ENCODE measurements at places on chromosomes 4 and X.

GRCh38 chr4:163077680-163078079 is 89.0 kb downstream of the NAF1 start:
- DNase-seq = no peak

DNA sequence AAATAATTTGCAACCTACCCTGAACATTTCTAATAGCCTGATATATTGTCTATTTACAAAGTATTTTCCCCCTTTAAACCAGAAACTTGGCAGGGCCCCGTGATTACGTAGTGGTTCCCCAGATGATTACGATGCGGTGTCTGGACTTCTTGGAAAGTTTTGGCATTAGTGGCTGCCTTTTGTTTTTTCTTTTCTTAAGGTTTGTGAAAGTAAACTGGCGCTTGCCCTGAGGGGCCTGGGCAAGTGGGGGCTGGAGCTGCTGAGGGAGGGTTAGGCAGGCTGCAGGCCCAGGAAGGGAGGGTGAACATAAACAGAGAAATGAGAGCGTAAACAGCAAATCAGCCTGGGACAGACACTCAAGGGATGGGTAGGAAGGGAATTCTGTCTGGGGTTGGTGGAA is 123.6 kb upstream of the MSX1 start:
- DNase-seq = no peak

DNA sequence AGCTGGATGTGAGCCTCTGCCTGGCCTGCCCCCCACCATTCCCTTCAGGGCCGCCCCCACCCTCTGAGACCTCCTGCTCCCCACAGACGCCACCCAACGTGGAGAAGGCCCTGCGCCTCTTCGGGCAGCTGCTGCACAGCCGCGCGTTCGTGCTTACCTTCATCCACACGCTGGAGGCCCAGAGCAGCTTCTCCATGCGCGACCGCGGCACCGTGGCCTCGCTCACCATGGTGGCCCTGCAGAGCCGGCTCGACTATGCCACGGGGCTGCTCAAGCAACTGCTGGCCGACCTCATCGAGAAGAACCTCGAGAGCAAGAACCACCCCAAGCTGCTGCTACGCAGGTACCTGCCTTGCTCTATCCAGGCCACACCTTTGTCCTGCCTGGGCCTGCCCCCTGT is 10.1 kb downstream of the PLXNA3 start:
- no peak for DNase-seq

GRCh38 chr4:66178906-66179305 is 508.6 kb upstream of the EPHA5 start:
- no peak for DNase-seq

GRCh38 chrX:54320067-54320466 is 37.8 kb downstream of the WNK3 start:
- DNase-seq = no peak

DNA sequence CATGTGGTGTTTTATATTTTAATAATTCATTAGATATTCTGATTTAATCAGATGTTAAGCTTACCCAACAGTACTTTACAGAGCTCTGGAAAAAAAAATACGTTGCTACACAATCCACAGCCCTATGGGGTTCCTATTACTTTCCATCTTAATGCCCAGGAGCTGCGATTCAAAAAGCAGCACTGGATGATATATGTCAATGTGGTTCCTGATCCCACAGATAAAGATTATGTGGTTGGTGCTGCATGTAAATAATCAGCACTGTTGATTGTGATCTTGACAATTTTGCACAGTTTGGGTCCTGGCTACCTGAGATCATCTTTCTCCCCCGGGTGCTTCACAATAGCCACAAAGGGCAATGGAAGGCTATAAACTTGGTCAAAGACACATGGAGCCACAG is 72.7 kb upstream of the DCLK2 start:
- DNase-seq = no peak

DNA sequence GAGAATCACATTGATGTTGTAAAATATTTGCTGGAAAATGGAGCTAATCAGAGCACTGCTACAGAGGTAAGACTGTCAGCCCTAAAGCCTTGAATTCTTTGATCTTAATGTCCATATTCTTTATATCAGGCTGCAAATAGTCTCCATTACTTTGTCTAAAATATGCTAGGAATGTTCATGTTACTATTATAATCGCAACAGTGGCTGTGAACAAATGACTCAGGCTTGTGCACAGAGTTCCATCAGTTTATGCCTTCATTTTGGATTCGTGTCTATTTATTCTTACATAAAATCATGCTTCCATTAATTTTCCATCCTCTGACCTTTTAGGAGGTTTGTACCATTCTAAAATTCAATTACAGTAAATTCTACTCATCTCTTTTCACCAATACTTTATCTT is 182.7 kb downstream of the ANK2 start:
- DNase-seq = no peak

GRCh38 chrX:7447801-7448499 is 300.0 kb upstream of the PUDP start:
- no peak for DNase-seq

DNA sequence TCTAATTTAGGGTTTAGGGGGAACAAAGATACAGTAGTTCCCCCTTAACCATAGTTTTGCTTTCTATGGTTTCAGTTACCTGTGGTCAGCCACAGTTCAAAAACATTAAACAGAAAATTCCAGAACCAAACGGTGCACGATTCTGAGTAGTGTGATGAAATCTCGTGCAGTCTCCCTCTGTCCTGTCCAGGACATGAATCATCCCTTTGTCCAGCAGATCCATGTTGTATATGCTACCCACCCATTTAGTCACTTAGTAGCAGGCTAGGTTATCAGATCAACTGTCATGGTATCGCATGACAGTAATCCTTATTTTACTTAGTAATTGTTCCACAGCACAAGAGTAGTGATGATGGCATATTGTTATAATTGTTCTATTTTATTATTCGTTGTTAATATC is 556.1 kb downstream of the IL1RAPL1 start:
- no peak for DNase-seq

DNA sequence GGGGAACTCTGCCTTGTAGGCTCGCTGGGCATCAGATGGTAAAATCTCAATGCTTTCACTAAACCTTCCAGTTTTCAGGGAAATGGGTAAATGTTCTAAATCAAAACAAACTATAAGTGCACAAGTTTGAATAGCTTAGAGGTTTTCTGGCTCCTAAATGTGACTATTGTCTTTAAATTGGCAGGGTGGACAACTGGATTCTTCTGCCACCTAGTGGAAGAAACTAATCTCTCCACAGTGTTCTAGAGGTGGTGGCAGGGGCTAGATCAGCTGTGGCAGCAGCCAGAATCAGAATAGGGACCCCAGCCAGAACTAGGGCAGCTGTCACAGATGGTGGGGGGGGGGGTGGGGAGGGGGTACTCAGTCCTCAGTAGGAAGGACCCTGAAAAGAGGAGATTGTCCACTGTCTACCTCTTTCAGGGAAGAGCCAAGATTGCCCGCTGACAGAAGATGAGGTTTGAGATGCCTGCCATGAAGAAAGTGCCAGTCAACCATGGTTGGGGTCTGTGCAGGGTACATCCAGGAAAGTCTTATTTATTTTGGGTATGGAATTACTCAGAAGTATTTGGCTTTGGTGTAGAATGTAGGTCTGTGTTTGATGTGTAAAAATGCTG is 201.4 kb downstream of the CCNG2 start:
- peak; percentile 56 for DNase-seq

DNA sequence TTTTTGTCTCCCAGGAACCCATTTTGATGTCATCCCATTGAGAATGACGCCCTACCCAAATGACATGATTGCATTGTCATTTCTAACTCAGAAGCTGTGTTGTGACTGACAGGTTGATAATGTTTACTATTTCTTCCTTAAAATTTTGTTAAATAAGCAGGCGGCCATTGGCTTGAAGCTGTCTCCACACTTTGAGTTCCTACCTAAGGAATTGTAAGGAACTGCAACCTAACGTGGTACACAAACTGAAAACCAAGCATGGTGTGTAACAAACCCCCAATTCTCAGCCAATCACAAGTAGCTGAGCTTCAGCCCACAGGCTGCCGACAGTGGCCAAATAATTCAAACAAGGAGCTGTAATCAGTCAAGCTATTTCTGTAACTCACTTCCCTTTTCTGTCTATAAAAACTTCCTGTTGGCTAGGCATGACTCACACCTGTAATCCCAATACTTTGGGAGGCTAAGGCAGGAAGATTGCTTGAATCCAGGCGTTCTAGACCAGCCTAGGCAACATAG is 2.9 kb upstream of the MND1 start:
- peak; percentile 70 for DNase-seq

GRCh38 chr4:57065730-57066482 is 44.3 kb downstream of the IGFBP7 start:
- DNase-seq = no peak

GRCh38 chr4:10098780-10099160 is 17.8 kb downstream of the WDR1 start:
- no peak for DNase-seq

DNA sequence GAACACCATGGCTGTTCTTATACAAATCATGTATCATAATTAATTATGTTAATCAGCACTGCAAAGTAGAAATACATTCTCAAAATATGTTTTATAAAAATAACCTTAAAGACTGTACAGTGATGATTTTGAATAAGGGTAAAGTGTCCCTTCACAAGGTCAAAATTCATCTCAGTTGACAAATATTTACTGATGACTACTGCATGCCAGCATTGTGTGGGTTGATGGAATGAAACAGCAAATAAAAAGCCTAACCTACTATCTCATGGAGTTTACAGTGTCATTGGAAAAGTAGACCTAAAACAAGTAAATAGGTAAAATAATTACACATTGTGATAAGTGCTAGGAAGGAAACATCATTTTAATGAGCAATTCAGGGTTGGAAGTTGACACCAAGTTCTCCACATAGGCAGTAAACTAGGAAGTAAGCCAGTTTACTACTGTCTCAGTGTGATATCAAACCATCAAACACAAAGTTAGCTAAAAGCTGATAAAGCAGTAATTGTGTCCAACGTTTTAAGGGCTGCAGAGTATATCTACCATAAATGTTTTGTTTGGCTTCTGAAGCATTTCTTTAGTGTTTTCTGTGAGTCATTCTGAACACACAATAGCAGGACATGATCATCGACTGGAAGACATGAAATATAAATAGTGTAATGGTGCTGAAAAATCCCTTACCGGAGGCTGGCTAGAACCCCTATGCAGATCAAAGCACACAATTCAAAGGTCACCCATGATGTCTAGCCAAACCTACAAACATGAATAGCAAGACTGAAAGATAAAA is 221.8 kb downstream of the DACH2 start:
- no peak for DNase-seq

- DNase-seq = no peak
Measured at GRCh38 chrX:78997870-78998558, 52.8 kb downstream of the P2RY10 start.

- DNase-seq = no peak
Measured at GRCh38 chr4:186023975-186024374, 45.0 kb upstream of the TLR3 start.

DNA sequence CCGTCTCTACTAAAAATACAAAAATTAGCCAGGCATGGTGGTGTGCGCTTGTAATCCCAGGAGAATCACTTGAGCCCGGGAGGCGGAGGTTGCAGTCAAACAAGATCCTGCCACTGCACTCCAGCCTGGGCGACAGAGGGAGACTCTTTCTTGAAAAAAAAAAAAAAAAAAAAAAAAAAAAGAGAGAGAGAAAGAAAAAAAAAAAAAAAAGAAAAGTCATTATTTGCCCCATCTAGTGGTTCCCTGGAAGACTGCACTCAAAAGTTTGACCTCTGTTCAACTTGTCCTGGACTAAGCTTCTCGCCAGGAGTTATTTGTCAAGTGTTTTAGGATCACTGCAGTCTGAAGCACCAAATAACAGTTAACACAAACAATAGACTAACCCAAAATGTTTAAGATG is 45.3 kb upstream of the KCTD8 start:
- peak; percentile 70 for DNase-seq

DNA sequence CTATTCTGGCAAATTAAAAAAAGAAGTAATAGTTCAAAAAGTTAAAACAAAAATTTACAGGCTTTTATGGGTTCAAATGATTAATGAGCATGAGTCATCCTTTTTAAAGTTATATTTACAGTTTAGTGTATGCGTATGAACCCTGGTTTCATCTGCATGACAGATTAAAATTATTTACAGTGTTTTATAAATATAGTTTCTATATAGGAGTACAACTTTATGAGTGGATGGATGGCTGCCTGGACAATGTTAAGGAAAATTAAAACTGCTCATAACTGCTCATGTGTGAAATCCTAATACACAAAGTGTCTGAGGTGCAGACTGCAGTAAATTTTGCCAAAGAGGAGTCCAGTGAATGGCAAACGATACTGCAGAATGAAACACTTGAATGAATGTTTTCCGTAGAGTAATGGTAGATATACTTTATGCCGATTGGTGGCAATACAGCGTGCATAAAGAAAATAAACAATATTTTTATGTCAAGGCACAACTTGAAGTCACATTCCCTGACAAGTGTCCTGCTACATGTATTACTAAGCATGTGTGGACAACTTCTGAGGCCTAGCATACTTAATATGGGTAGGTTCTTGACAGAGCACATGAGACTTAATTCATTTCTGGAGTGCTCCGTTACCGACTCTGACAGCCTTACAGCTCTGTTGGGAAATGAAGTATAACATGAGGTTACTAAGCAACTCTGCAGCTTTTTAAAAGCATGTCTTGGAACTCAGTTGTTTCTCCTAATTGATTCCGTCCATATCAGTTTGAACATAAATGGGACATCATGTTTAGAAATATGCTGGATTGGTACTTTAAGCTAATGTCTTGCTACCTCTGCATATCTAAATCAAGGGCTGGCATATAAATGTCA is 985.6 kb upstream of the PCDH7 start:
- no peak for DNase-seq

- DNase-seq = peak; percentile 16
Measured at GRCh38 chrX:111634823-111635729, 45.9 kb upstream of the ALG13 start.

- no peak for DNase-seq
Measured at GRCh38 chr4:145177511-145177905, 2.9 kb downstream of the OTUD4 start.

DNA sequence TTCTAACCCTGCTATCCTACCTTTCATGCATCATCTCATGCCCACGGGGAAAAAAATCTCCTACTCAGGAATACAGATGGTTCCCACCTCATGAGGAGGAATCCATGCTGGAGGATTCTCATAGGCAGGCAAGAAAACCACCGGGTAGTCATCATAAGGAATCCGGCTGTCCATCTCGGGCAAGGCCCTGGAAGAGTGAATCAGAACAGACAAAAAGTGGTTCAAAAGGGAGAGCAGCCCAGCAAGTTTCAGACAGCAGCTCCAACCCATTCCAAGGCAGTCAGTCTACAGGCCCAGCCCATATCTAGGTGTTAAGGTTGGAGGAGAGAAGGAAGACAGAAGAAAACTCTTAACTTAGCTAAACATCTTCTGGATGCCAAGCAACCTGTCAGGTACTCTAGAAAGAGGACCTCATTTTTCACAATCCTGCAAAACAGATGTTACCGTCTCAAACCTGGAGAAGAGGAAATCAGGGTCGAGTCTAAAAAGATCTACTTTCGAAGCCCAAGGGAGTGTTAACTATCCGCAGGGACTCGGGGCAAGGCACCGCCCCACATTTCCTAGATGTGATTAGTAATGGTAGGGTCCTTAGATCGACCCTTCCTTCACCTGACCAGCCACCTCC is 447 bp downstream of the PDZD11 start:
- no peak for DNase-seq

DNA sequence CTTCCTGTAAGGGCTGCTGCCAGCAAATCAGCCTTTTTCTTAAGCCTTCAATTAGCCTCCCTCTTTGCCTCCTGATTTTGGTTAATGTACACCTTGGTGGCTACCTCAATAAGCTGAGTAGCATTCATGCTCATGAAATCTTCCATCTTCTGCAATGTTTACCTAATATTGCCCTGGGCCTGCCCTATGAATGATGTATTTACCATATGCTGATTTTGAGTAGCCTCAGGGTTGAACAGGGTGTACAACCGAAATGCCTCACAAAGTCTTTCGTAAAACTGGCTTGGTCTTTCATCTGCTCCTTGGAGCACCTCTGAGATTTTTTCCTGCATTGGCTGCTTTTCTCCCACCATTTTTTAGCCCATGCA is 29.8 kb downstream of the SULT1E1 start:
- DNase-seq = no peak
